Stimulated activated CD4-positive, alpha-beta T cell treated with anti-CD3 and anti-CD28 coated beads, Interleukin-1b, Interleukin-23, amount 100 ng/mL, for 24 hours (primary cell): ENCODE measurements at places on chromosomes 7 and 10.

DNA sequence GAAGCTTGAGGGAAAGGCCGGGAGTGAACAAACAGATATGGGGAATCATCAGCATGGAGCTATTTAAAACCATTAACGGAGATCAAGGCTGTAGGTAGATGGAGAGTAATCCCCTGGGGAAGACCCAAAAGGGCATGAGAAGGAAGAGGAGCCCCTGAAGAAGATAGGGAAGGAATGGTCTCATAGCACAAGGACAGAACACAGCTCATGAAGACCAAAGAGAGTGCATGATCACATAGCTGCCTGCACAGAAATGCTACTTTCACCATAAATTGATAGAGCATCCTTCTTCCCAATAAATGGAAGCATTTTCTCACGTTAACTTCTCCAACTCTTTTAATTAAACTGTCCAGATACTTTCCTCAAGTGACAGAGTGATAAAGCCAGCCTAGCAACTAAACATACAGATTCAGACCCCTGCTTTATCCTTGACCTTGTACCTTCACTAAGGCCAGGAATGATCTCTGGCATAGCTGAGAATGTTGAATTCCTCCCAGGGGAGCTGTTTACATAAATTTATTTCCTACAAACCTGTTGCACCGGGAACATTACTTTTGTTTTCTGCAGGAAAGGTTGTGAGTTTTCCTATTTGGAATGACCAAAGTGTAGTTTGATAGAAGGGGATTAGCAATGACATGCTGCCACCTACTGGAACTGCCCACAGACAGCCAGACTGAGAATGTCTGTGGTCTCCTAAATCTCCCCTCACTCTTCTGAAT is 110.8 kb upstream of the LRGUK start:
- no peak for DNase-seq

- no peak for DNase-seq
Measured at GRCh38 chr7:151850491-151851124, 26.3 kb downstream of the PRKAG2 start.

GRCh38 chr10:112912410-112912928 is 37.6 kb upstream of the TCF7L2 start:
- no peak for DNase-seq

DNA sequence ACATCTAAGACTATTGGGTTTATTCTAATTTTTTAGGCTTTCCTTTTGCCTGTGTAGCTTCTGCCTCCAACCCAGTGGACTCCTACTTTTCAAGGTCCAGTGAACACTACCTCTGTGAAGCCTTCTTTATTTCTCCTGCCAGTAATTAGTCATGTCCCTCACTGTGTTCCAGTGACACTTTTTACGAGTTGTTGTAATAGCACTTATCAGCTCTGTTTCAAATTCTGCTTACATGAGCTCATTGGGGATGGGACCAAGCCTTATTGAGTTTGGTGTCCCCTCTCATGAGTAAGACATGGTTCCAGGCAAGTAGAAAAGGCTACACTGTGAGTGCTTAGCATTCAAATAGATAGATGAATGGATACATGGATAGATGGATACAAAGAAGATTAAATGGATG is 184.6 kb downstream of the HIBADH start:
- DNase-seq: no peak

- no peak for DNase-seq
Measured at GRCh38 chr7:80634505-80634904, 3.9 kb upstream of the CD36 start.
